B cell (primary cell): ENCODE measurements at places on chromosomes 7 and 10.

- DNase-seq, result no peak
Measured at GRCh38 chr7:36346260-36346831, 43.3 kb upstream of the ANLN start.

DNA sequence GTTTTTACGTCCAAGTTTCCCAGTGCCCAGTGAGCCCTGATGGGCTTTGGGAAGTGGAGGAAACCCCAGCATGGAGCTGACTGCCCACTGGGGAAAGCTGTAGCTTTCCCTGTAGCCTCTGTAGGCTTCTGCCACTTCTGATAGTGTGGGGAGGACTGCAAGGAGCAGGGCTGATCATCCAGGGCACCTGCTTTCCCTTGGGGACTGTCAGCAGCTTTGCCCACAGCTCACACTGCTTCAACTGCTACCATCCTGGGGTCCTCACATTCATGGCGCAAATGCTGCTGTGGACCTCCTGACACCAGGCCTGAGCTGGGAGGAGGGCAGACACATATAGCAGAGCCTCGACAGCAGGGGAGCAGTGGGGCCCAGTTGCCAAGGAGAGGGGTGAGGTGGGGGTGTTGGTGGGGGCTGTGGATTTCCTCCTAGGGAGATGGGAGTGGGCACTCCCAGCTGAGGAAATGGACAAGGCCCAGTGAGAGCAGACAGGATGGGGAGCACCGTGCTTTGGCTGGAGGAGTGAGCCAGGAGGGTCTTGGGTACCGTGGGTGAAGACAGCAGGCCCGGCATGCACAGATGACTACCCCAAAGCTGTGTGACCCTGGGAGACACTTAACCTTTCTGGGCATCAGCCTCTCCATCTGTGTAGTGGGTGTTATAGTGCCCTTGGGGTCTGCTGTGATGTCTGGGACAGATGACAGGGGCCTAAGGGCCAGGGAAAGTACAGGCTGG lies 16.2 kb downstream of the RAMP3 start:
- DNase-seq, result no peak

- DNase-seq, result no peak
Measured at GRCh38 chr10:77497748-77498147, 139.9 kb downstream of the KCNMA1 start.

DNA sequence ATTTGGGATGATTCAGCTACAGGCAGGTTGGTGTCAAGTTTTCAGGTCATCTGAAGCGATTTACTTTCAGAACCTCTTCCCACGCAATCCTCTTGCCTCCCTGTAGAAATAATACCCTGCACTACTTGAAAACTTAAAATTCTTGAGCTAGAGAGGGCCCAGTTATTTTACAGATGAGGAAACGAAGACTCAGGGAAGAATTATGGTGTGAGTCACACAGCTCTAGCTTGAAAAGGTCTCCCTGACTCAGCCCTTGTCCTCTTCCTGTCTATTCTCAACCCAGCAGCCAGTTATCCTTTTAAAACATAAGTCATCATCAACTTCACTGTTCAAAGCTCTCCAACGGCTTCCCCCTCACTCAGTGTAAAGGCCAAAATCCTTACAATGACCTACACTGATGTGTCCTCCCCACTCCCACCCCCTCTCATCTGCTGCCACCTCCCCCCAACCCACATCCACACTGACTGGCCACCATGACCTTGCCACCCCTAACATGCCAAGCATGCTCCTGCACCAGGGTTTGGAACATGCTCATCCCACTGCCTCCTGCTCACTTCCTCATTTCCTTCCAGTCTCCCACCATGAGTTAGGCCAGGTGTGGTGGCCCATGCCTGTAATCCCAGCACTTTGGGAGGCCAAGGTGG lies 3.4 kb downstream of the DNMBP start:
- no peak for DNase-seq

- DNase-seq, result no peak
Measured at GRCh38 chr10:124886195-124886594, 55.7 kb upstream of the ZRANB1 start.

GRCh38 chr7:18221377-18222293 lies 194.0 kb upstream of the PRPS1L1 start:
- DNase-seq, result no peak

DNA sequence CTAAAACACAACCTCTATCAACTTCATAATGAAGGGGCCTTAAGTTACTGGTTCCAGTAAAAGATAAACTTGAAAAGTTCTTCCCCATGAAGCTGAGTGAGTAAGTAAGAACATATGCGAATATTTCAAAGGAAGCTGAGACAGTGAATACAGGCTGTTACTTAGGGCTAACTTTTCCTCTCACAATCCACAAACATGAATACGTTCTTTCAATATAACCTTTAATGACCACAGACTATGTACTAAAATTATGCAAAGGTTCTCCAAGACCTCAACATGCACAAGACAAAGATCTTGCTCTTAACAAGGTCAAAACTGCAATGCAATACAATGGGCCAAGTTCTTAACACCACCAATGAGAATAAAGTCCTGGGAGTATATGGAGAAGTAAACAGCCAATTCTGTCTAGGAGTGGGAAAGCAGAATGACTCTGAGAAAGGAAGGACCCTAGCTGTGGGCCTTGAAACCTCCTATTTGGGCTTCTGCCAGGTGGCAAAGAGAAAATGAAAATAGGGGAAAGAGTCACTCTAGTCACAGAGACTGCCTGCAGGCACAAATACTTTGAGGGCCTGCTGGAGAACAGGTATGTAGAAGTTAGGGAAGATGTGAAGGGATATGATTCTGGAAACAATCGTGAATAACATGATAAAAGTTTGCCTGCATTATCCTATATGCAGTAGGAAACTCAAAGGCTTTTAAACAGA lies 43.7 kb downstream of the OSBPL3 start:
- DNase-seq, result no peak

DNA sequence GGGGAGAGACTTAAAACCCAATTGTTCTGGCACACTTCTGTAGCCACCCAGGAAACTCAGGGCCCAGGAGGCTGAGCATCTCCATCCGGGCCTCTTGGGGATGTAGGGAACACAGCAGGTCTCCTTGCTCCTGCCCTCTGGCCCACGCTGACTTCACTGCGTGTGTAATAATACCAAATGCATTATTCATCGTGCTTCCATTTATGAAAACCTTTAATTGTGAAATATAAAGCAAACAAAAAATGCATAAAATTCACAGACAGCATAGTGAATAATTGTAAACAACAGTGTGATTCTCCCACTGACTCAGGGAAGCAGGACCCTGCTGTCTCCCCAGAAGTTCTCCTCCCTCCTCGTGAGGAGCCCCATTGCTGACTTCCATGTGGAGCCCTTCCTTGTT lies 70.3 kb upstream of the SHH start:
- no peak for DNase-seq

DNA sequence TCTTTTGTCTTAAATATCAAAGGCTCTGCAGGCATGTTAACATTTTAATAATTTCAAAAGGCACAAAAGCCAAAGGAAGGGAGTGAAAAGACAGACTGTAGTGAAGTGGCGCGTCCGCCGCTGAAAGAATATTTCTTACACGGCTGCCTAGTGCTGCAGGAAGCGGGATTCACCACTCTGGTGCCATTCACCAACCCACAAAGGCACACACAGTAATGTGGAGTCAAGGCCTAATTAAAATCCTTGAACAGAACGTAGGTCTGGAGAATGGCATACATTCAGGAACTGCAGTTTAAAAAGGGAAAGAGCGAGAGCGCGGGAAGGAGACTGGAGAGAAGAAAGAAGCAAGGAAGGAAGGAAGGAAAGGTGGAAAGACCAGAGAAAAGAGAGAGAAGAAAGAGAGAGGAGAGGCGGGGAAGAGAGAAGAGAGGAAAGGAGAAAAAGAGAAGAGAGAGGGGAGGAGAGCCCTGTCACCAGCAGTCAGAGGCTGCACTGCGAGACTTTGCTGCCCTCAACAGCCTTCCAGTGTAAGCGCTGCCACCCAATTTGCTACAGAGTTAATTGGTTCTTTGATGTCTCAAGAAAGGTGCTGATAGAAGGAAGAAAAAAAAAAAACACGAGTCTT lies 554.0 kb downstream of the MDFIC start:
- DNase-seq, result peak; percentile 39

DNA sequence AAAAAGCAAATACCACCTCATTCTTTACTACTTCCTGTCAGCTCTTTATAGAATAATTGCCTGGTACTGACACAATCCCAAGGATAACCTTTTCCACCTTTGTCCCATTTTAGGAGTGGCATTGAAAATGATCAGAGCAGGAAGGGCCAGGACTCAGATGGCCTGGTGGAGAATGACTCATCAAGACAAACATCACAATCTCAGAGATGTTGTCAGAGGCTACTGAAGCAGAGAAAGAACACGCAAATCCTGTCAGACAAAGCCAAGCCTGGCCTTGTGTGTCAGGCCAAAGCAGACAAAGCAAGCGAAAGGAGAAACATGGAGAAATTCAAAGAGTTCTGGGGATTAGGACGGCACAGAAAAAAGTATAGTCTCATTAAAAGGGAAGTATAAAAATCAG lies 40.9 kb downstream of the NSUN6 start:
- no peak for DNase-seq

DNA sequence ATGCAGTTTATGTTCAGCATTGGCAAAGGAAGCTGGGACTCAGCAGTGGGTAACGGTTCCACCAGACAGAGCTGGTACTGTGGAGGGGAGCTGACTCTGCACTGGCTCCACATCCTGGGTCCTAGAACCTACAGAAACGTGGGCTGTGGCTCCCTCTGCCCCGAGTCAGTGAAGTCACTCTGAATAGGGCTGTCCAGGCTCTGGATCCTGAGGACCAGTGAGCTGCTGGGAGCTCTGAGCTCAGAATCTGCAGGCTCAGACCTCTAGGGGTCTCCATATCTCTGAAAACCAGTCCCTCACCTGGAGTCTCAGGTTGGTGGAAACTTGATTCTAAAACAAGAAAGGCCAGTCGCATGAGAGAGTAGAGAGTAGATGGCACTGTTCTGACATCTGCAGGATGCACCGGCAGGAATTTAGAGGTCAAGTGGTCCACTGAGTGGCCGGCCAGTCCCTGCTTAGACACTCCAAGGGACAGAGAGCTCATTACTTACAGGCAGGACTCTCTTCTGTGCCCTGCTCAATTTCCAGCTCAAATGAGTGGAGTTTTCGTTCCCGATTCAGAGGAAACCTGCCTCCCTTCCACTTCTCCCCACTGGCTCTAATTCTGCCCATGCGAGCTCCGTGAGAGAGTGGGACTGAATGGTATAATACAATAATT lies 18.6 kb downstream of the NPFFR1 start:
- no peak for DNase-seq

DNA sequence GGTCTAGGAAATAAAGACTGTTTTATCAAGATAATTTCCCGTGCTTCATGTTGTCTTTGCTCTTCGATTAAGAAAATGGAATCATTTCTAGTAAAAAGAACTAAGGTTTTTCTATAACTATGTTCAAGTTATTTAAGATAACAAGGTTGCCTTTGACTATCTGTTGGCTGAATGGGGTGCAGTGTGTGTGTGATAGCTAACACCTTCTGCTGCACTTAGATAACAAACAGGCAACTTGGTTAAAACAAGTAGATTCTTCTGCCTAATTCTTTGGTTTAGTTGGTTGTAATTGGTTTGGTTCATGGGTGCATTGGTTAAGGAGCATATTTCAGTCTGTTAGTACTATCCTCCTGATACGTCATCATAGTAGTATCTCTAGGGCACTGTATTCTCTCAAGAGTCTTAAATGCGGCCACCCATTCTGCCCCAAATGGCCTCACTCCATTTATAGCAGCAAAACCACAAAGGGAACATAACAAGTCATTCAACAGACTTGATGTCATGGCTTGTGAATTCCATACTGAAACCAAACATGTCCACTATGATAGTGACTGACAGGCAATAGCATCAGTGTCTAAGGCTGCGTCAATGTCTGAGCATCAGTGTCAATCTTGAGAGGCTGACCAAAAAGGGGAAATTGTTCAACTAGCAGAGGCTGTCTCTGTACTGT lies 55.7 kb downstream of the CCDC3 start:
- DNase-seq, result no peak

GRCh38 chr7:70072220-70072619 lies 473.9 kb downstream of the AUTS2 start:
- DNase-seq, result no peak

DNA sequence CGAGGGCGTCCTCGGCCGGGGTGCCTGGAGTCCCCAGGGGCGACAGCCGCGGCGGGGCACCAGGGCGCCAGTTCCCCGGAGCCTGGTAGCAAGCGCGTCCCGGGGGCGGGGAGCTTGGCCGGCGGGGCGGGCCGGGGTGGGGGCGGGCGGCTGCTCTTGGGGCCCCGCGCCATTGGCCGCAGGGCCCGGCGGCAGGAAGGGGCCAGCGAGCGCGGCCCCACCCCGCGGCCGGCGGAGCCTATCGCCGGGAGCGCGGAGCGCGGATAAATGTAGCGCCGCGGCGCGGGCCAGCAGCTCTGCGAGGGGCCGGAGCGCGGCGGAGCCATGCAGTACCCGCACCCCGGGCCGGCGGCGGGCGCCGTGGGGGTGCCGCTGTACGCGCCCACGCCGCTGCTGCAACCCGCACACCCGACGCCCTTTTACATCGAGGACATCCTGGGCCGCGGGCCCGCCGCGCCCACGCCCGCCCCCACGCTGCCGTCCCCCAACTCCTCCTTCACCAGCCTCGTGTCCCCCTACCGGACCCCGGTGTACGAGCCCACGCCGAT lies at the start of gene HHEX:
Gene HHEX, plus strand, starts transcription at position 293 of the 548 bp plus-strand sequence. Its CDS starts 32 bp downstream, at position 325.
- peak; percentile 88 for DNase-seq

DNA sequence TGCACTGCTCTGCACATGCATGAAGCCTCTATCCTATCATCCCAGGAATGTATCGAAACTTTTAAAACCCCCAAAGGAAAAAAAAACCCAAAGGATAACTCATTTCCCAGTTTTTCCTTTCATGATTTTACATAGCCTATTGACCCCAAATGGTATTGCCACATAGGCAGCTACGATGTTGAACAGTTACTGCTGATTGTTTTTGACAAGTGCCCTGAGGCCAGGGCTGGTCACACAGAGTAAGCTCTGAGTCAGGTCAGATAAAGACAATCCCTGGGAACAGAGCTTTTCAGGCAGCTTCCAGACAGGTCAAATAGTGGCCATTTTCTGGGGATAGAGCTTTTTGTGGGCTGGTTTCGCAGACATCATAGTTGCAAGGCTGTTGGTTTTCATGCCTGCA lies 52.1 kb downstream of the MYL10 start:
- no peak for DNase-seq

DNA sequence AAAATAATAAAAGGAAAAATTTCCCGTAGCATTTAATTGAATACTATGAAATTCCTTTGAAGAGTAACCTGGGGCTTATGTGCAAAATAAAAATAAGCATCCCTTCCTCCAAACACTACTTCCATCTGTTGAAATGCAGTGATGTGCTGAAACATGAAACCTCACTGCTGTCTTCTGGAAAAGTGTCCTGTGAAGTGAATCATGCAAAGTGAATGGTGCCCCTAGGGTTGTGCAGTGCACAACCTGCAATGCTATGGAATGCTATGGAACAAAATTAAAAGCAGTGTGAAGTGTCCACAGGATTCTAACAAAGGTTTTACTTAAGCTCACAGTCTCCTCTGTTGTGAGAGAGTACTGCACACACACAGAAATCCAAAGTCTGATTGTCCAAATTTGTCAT lies 480.9 kb downstream of the ETV1 start:
- DNase-seq, result no peak
